Activated CD4-positive, alpha-beta memory T cell treated with anti-CD3 and anti-CD28 coated beads for 36 hours (primary cell): ENCODE measurements at places on chromosomes 16 and 17. TPM values are rescaled to one million over a fixed set of nuclear protein-coding genes. Genes with fewer than 3 reads are reported as not detected.
A peak's percentile ranks its signal among the peaks of the same experiment; 100 is the strongest.

SCGB1C2 gene
- total RNA-seq, result not detected

NECAB2 gene
- total RNA-seq, result not detected

- peak overlapping the region; percentile 39 for H3K4me3 ChIP-seq
- peaks cover 4% of the 10 kb centered on the region for H3K4me1 ChIP-seq
- DNase-seq, result peak; percentile 70
- H3K27me3 ChIP-seq, result no peaks in the 10 kb centered on the region
These were observed 11.1 kb downstream of the SCN4A start for GRCh38 chr17:63961355-63962212.

GRCh38 chr17:76017481-76018339, 9.4 kb downstream of the EVPL start:
- H3K4me1 ChIP-seq, result peaks cover 5% of the 10 kb centered on the region
- no peaks in the 10 kb centered on the region for H3K36me3 ChIP-seq
- no peak overlapping the region for H3K27ac ChIP-seq
- no peak overlapping the region for H3K4me3 ChIP-seq
- H3K27me3 ChIP-seq, result no peaks in the 10 kb centered on the region

- peaks cover 57% of the 10 kb centered on the region for H3K4me1 ChIP-seq
- no peak overlapping the region for H3K27ac ChIP-seq
- no peak overlapping the region for H3K4me3 ChIP-seq
- no peaks in the 10 kb centered on the region for H3K27me3 ChIP-seq
- peaks cover 39% of the 10 kb centered on the region for H3K36me3 ChIP-seq
- DNase-seq, result no peak
These were observed 21.2 kb downstream of the METTL9 start for GRCh38 chr16:21620592-21620991.

DNA sequence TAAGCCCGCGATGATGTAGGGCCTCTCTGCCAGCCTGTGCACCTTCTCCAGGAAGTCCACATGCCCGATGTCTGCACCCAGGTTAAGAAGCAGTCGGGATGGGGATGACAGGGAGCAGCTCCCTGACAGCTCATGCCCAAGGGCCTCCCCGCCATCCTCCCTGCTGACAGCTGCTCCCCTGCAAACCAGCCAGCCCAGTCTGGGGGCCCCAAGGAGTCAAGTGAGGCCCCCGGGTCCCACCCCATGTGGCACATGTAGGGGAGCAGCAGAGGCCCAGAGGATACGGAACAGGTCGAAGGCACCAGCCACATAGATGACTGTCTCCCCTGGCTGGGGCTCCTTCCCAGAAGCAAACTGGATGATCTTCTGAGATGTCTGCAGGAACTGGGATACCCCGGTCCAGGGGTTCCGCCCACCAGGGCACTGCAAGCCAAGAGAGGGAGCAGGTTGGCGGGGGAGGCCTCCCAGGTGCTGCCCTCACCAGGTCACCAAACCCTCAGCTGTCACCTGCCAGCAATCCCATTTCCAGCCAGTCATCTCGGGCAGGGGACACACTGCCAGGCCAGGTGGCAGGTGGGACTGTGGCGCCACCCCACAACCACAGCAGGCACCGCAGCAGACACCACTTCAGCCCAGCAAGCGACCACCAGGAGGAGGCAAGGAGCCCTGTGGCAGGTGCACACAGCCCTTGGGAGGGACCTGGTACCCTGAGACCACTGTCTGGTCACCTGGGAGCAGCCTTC, 4.6 kb downstream of the PCYT2 start:
- H3K36me3 ChIP-seq, result peaks cover 5% of the 10 kb centered on the region
- no peaks in the 10 kb centered on the region for H3K27me3 ChIP-seq
- no peak overlapping the region for H3K27ac ChIP-seq
- no peak overlapping the region for H3K4me3 ChIP-seq

- no peaks in the 10 kb centered on the region for H3K36me3 ChIP-seq
- DNase-seq, result no peak
- H3K27me3 ChIP-seq, result no peaks in the 10 kb centered on the region
- no peak overlapping the region for H3K4me3 ChIP-seq
- no peaks in the 10 kb centered on the region for H3K4me1 ChIP-seq
- no peak overlapping the region for H3K27ac ChIP-seq
These were observed 23.8 kb downstream of the SDK2 start for GRCh38 chr17:73620414-73620813.
